ENCODE measurements at places on chromosomes 12 and 14.

DNA sequence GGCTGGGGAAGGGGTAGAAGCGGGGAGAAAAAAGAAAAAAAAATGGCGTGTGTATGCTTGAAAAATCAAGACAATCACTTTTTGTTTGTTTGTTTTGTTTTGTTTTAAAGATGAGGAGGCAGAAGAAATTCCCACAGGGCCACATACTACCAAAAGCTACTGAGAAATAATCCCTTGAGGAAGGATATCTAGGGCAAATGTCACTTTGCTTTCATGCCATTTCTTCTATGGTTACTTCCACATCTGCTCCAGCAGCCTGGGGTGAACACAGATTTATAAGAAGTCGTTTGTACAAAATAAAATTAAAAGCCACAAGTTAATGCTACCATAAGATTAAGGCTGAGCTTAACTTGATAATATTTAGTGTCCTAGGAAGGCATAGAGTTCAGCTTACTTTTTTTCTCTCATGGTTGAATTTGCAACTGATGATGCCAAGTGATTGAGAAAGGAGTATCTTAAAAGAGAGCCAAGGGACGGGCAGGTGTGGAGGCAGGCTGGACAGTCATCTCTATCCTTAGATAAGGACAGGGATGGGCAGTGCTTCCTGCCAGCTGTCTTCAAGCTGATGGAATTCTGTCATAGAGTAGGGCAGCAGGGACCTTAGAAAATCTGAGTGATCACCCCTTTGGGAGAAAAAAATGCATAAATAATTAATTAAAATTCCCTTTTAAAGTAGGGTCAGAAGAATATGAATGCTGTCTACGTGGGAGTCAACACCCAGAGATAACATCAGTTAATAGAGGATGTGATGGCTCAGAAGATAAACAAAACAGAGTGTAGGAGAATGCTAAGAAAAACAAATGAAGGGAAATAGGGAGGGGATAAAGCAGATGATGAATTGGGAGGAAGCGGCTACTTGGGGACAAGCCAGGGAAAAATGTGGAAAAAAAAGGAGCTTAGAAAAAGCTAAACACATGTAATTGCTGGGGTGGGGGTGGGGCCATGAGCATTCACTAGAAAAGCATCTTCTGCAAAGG, 57.1 kb downstream of the DYRK2 start:
- DNase-seq: no peak

- no peak for DNase-seq
These were observed 131.1 kb upstream of the SLC38A2 start for GRCh38 chr12:46503637-46504175.

- peak; percentile 79 for DNase-seq
These were observed at the start of gene VPS37B for GRCh38 chr12:122895704-122896636. Gene VPS37B, minus strand, starts transcription at chr12:122896124. Its CDS starts 62 bp downstream, at chr12:122896062.

GRCh38 chr12:110530511-110530910, 28.4 kb downstream of the RAD9B start:
- no peak for DNase-seq

DNA sequence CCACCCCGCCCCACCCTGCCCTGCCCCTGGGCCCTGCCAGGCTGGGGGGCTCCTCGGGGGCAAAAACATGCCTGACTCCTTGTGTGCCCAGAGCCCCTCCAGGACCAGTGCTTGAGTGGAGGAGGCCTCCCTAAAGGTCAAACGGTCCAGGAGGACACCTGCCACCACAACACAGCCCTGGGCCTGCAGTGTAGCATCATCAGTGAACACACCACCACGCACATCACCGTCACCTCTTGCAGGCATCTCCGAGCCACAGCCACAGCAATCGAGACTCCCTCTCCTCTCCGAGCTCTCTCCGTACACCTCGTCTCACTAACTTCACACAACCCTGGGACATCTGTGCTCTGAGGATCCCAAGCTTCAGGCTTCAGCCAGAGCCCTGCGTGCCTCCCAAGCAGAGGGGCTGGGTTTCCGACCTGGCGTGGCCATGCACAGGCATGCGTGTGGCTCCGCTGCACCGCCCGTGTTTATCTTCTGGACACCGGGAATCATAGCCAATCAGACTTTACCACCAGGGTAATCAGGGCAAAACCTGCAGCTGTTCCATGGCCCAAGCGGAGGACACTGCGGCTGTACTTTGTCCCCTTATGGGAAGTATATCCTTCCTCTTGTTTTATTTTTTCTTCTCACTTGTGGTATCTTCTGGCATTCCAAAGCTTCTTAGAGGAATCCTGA, 6.2 kb upstream of the DIO3 start:
- DNase-seq: no peak

DNA sequence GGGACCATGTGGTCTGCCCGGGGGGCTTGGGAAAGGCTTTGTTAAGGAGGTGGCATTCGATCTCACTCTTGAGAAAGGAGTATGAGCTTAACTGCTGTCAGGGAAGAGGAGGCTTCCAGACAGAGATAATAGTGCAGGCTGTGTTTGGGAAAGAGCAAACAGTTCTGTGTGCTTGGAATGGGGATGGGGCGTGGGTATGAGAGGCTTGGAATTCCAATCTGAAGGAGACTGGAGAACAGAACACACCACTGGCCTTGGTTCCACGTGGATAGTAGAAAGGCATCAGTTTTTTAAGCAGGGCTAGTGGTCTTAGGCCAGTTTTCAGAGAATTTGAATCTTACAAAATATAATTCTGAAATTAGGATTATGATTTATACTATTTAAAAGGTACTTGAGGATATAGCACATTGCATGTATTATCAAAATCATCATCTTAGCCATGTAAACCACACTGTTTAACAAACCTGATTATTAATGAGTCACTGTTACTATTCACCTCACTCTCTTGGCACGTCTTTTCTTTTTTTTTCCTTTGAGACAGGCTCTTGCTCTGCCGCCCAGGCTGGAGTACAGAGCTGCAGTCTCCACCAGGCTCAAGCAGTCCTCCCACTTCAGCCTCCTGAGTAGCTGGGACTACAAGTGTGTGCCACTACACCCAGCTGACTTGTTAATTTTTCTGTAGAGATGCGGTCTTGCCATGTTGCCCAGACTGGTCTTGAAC, 38.5 kb upstream of the KCNK13 start:
- DNase-seq: no peak

DNA sequence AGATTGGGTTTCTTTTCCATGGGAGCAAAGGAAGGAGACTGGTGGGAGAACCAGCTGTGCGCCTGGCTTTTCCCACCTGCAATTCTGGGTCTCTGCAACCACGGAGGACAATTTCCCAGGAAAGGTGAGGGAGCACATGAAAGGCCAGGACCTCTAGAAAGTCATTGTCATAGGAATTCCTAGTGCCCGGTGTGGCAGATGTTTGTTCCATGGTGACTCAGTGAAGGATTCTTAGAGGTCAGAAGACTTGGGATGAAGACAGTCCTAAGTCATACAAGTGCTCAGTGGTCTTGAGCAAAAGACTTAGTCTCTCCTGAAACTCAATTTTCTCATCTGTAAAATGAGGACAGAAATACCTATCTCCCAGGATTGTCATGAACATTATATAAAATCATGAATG, 51.3 kb downstream of the KCNA5 start:
- DNase-seq: no peak

DNA sequence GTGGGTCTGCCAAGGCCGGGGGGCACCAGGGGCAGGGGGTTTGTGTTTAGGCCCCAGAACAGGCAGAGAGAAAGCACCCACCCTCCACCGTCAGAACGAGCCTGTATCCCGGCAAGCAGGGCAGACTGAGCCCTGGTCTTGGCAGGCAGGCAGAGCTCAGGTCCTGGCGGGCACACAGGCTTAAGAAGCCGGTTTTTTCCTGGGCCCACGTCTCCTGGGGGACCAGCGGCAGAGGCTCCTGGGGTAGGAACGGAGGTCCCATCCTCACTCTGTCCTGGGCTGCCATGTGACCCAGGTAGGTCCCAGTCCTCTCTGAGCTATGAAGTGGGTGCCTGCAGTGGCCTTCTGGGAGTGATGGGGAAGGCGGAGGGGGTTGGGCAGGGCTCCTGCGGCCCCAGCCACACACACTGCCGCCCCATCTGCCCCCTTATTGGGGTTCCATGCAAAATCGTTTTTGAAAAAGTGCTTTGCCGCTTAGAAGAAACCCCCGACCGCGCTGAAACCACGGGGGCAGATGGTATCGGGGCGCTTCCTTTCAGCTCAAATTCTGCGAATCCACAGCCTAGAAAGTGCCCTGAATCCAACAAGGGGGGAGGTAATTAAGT, 24.2 kb downstream of the SH2B3 start:
- peak; percentile 71 for DNase-seq

DNA sequence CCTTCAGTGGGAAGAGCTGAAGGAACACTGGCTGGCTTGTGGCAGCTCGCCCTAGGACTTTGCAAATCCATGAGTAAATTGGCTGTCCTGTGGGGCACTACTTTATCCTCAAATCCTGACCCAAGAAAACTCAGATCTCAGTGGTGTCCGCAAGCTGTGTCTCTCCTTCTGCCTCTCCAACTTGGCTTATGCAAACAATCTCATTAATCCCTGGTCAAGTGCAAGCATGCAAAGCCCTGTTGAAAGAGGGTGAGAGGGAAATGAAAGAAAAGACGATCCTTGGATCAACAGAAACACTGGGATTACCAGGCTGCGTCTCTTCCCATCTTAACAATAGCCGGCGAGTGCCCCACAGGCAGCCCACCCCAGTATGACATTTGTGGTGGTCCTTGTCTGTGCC, 901.6 kb downstream of the BCL11B start:
- no peak for DNase-seq

Data from stimulated activated CD8-positive, alpha-beta memory T cell treated with anti-CD3 and anti-CD28 coated beads, Interleukin-7, amount 100 ng/mL, for 4 hours (primary cell).